ENCODE measurements at places on chromosomes 7 and 10.

DNA sequence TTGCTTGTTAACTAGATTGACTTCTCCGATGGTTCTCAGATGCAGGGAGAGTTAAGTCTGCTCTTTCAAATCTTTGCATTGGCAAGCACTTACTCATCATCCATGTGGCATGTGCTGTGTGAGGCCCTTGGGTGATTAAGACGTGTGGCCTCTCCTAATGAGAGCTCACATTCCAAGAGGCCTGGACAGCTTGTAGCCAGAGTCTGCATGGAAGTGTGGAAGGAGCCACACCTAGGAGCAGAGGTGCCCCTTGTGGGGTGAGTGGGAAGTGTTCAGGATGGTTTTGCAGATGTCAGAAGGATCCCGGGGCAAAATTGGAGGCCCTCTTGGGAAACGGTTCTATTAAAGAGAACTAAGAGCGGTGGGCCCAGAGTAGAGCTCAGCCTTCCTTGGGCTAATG, 225.9 kb downstream of the PAXIP1 start:
- no peak for DNase-seq

DNA sequence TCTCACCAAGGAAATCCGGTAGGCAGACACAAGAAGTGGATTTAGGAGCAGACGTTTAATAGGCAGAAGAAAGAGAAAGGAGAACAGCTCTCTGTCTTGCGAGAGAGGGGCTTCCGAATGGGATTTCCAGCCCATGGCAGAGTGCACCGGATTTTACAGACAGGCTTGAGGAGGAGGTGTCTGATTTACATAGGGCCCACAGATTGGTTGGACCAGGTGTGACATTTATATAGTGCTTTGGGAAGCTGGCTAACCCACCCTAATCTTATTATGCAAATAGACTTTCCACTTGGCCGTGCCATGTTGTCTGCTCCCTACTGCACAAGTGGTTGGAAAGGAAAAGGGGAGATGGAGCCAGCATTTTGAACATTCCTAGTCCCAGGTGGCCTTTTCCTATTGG, 57.8 kb downstream of the ANKMY2 start:
- no peak for DNase-seq

- no peak for DNase-seq
These were observed 31.8 kb downstream of the ZNF467 start for GRCh38 chr7:149741629-149742028.

DNA sequence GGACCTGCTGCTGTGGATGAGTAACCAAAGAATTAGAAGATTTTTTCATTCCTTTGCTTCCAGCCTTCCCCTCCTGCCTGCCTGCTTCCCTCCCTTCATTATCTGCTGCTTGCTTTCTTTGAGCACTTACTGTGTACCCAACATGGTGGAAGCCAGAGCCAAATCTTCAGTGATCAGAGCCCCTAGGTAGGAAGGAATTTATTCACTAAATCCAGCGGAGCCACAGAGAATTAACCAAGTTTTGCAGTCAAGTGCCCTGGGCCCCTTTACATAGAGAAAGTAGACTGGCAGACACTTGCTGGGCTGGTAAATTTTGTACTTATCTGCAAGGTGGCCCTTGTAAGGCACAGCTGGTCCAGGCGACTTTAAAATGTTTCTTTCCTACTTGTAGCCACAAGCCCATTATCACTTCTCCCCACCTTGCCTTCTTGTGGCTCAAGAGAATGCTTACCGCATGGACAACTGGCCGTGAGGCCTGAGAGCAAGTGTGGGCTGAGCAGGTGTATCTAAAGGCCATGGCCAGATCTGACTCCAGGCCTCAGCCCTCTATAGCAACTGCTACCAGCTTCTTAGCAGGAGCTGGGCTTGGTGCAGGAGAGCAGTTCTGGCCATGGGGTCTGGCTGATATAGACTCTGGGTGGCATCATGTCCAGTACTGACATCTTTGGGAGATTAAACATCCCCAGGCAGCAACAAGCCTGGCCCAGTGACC, 11.1 kb downstream of the UNC5B start:
- DNase-seq = peak; percentile 7

- DNase-seq = no peak
These were observed 2.4 kb downstream of the NCAPG2 start for GRCh38 chr7:158702196-158702595.

- DNase-seq = no peak
These were observed 3.9 kb downstream of the PPP1R17 start for GRCh38 chr7:31690935-31691334.

GRCh38 chr7:95546647-95547046, 49.7 kb downstream of the PDK4 start:
- DNase-seq = no peak

DNA sequence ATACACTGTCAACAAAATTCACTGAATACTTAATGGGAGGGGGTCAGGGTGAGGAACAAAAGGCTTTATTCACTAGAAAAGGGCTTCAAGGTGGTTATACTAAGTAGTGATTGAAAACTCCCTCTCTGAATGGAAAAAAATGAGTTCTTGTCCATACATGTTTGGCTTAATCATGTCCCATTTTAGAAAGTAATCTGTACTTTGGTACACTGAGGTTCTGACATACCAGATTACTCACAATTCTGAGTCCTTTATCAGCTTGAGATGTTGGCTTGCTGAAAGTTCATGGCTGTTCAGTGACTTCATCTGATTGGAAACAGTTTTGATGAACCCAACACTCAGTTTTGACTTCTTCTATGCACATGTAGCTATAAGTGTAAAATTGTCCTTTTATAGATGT, 12.8 kb upstream of the NOBOX start:
- DNase-seq = no peak
